Activated naive CD8-positive, alpha-beta T cell treated with anti-CD3 and anti-CD28 coated beads, Interleukin-2, amount 10 ng/mL, durations not matched to agents 7 days and 5 days (primary cell): ENCODE measurements at places on chromosomes 6 and 20. TPM values are rescaled to one million over a fixed set of nuclear protein-coding genes. Genes with fewer than 3 reads are reported as not detected.

DDO gene
- total RNA-seq = not detected

LTA gene
- 15.2 TPM for total RNA-seq

HSPA12B gene
- total RNA-seq = not detected

ASIP gene
- not detected for total RNA-seq

BMP2 gene
- total RNA-seq = not detected

TMEM244 gene
- total RNA-seq = 0.83 TPM

BTN1A1 gene
- total RNA-seq = not detected
